ENCODE measurements at places on chromosomes 1 and 21.

DNA sequence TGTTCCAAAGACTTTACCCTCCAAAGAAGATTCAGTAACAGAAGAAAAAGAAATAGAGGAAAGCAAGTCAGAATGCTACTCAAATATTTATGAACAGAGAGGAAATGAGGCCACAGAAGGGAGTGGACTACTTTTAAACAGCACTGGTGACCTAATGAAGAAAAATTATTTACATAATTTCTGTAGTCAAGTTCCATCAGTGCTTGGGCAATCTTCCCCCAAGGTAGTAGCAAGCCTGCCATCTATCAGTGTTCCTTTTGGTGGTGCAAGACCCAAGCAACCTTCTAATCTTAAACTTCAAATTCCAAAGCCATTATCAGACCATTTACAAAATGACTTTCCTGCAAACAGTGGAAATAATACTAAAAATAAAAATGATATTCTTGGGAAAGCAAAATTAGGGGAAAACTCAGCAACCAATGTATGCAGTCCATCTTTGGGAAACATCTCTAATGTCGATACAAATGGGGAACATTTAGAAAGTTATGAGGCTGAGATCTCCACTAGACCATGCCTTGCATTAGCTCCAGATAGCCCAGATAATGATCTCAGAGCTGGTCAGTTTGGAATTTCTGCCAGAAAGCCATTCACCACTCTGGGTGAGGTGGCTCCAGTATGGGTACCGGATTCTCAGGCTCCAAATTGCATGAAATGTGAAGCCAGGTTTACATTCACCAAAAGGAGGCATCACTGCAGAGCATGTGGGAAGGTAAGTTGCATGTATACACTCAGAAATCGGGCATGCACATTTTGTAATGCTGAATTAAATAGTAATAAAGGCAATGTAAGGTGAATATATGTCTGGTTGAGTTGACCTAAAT is 97.2 kb downstream of the ZFYVE9 start:
- DNase-seq = no peak

GRCh38 chr1:156894001-156894400 is 483 bp downstream of the PEAR1 start:
- DNase-seq = no peak

DNA sequence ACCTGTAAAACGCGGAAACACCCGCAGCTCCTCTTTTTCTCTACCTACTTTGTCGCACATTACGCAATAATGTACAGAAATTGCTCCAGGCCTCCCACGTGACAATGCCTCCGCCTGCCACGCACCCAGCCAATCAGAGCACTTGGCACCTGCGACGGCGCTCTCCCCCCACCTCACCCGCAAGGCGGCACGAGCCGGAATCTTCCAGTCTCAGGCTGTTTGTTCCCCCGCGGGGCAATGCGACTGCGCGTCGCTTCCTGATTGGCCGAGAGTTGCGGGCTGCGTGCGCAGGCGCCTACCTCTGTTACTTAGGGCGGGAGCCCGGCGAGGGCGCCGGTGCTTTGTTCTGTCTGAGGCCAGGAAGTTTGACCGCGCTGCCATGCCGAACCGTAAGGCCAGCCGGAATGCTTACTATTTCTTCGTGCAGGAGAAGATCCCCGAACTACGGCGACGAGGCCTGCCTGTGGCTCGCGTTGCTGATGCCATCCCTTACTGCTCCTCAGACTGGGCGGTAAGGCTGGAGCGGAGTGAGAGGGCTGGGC is at the start of gene MAEL:
MAEL (plus strand) TSS at position 307 of the 542 bp plus-strand sequence; CDS start at position 380, 73 bp downstream.
- no peak for DNase-seq

- no peak for DNase-seq
These were observed 20.7 kb upstream of the TRIM45 start for GRCh38 chr1:117142200-117142599.

DNA sequence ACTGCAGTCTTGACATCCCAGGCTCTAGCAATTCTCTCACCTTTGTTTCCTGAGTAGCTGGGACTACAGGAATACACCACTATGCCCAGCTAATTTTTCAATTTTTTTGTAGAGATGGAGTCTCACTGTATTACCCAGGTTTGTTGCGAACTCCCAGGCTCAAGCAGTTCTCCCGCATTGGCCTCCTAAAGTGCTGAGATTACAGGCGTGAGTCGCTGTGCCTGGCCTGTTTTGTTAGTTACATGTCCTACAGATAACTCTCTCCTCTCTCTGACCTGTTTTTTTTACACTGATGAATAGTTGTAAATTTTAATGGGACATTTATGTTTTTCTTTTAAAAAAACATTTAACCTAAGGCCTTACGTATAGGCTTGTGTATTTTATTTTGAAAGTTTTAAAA is 19.8 kb downstream of the PTBP2 start:
- DNase-seq = no peak

DNA sequence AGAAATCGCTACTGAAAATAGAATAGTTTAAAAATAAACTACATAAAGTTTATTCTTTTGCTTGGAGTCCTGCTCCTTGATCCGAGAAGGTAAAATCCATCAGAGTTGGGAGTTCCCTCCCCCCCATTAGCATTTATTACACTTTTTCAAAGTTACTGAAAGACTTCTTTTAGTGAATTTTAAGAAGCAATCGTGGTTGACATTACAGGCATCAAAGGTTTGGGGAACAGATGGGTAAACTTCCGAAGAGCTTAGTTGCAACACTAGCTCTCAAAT is 31.0 kb upstream of the NFIA start:
- no peak for DNase-seq

DNA sequence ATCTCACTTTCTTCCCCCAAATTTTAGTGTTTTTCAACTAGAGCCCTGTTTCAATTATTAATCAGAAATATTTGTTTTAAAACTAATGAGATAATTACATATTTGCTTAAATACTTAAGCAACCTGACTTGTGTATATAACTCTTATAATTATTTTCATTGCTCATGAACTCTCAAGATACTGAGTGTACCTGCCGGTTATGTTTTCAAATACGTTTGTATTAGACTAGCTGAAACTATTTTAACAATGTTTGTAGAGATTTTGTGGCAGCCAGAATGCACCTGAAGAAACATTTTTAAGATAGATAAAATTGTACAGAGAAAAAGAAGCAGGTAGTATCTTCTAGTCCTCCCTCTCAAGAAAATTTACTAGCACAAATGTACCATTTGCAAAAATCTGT is 140.6 kb upstream of the CXADR start:
- no peak for DNase-seq

DNA sequence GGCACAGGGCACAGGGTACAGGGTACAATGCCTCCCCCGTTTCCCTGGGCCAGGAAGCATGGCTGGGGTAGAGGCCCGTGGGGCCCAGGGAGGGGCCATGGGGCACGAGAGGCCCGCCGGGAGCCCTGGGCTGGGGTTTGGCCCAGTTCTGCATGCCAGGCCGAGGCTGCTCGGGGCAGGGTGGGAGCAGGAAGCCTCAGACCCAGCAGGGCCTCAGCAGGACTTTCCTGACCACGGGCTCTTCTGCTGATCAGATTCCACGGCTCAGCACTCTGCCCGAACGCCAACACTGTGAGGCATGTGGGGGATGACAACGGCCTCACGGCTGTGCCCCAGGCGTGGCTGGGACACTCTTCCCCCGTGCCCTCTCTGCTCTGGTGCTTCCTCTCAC is 104.3 kb downstream of the NPHP4 start:
- DNase-seq = no peak

DNA sequence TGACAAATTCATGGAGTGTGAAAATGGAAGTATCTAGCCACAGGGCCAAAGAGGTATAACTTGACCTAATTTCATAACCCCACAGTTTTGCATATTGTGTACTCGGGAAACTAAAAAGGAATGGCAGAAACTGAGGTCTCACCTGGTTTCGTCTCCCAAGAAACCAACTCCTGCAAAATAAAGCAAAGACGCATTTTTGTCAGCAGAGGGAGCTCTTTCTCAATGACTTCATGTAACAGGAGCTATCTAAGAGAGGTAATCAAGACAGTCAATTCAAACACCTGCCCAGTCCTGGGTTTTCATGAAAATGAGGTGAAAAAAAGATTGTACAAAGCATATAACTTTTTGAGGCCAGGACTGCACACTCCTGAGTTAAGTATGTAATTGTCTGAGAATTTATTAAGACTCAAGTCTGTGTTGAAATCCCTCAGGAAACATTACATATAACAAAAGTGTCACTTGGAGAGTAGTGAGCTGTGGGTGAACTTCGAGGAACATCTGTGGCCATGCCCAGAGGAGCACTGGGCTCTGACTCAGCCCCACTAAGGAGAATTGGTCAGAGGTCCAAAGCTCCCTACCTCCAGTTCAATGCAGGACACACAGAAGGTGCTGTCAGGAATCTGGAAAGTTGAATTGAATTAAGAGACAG is 17.6 kb downstream of the FCRL4 start:
- DNase-seq = peak; percentile 51

DNA sequence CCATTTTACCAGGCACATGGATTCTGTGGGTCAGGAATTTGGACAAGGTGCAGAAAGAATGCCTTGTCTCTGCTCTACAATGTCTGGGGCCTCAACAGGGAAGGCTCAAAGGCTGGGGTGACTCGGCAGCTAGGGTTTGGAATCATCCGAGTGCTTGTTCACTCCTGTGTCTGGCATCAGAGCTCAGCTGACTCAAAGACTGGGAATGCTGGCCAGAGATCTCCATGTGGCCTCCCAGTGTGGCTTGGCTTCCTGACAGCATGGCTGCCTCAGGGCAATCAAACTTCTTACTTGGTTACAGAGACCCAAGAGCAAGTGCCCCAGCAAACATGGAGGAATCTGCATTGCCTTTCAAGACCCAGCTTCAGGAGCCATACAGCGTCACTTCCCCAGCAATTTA is 110.5 kb downstream of the TOMM20 start:
- DNase-seq = no peak

- no peak for DNase-seq
These were observed 10.4 kb downstream of the DTL start for GRCh38 chr1:212045981-212046380.

- no peak for DNase-seq
These were observed 31.5 kb downstream of the RNF220 start for GRCh38 chr1:44436401-44437106.

DNA sequence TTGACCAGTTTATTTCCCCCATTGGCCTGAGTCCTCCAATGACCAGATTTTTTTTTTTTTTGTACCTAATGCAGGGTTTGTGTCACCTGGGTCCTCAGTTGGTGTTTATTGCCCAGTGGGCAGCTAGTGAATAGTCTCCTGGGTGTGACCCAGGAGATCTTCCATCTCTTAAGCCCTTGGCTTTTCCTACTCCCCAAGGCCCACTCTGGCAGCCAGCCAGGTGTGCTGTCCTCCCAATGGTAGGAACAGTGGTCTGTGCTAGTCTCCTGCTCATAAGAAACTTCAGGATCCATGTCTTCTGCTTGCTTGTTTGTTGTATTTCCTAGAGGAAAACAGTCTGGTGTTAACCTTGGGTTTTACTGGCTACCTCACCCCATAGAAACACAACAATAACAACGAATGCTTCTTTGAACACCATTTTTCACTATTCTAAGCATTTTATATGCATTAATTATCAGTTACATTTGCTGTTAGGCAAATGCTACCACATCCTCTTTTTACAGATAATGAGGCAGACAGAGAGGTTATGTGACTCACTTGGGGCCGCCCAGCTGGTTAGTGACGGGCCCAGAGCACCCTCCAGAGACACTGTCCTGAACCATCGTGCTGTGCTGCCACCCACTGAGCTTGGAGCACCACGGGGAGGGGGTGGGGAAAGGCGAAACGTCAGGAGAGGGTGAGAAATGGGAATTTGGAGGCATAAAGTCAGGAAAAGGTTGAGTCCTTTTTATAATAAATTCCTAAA is 107.5 kb downstream of the HIVEP3 start:
- DNase-seq = no peak

- DNase-seq = no peak
These were observed 568.8 kb upstream of the ZRANB2 start for GRCh38 chr1:71649608-71650007.

DNA sequence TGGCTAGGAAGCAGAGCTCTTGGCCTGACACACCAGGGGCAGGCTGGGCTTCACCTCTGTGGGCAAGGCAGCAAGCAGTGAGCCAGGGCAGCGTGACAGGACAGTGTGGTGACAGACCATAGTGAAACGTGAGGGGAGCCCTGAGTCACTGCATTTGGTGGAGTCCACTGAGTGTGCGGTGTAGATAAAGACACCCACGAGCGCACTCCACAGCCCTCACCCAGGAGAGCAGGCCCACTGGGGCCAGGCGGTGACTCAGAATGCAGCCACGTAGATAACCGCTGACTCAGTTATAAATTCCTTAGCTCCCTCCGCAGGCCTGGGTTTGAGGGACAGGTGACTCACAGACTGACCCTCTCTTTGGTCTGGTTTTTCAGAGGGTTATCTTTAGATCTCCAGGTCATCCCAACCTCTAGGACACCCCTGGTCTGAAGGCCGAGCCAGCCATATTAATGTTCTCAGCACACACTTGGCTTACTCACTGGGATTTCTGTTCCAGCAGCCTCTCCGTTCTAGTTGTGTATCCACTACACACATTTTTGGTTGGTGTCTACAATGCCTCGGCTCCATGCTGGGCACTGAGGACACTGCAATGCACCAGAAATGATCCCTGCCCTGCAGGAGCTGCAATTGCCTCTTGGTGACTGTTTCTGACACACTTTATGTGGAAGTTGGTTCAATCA is 90.2 kb upstream of the TSPAN2 start:
- no peak for DNase-seq

- DNase-seq = no peak
These were observed 3.1 kb upstream of the MROH9 start for GRCh38 chr1:170932236-170932635.

DNA sequence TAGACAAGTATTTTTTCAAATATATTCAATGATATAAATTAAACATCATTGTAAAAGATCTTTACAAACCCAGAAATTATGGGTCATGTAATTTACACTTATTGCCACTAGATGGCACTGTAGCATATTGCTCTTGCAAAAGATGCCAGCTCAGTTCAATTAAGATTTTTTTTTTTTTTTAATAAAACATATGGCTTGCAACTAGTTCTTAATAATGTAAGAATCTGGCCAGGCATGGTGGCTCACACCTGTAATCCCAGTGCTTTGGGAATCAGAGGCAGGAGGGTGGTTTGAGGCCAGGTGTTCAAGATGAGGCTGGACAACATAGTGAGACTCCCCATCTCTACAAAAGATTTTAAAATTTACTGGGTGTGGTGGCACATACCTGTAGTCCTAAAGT is 49.4 kb upstream of the DESI2 start:
- DNase-seq = no peak

DNA sequence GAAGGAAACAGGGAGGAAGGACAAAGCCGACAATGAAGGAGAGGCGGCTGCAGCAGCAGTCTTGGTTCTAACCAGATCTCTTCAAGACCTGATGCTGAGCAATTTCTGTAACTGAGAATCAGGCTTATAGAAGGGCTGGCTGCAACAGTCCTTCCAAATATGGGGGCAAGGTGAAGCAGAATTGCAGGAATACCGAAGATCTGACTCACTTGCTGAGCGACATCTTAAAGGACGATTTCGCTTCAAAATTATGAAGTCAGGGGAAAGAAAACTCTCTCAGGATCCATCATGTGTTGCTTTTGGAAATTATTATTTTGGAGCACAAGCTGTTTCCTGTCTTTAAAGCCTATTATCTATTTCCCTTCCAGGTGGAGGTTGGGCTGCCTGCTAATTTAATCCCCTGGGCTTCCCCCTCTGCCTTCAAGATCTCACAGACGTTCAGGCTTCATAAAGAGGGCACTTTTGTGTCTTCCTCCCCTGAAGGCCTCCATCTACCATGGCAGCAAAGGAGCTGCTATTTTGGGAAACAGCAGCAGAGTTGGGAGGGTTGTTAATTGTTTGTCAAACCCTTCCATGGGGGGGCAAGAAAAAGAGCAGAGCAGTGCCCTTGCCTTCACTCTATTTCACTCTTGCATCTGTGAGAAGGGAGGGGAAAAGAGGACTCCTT is 10.8 kb upstream of the IER5 start:
- DNase-seq = no peak
